ENCODE measurements at places on chromosomes 11 and 22.

GRCh38 chr11:43962383-43963278, 20.2 kb downstream of the C11orf96 start:
- DNase-seq, result no peak

GRCh38 chr11:120134931-120135228, 3.0 kb downstream of the TRIM29 start:
- no peak for DNase-seq

DNA sequence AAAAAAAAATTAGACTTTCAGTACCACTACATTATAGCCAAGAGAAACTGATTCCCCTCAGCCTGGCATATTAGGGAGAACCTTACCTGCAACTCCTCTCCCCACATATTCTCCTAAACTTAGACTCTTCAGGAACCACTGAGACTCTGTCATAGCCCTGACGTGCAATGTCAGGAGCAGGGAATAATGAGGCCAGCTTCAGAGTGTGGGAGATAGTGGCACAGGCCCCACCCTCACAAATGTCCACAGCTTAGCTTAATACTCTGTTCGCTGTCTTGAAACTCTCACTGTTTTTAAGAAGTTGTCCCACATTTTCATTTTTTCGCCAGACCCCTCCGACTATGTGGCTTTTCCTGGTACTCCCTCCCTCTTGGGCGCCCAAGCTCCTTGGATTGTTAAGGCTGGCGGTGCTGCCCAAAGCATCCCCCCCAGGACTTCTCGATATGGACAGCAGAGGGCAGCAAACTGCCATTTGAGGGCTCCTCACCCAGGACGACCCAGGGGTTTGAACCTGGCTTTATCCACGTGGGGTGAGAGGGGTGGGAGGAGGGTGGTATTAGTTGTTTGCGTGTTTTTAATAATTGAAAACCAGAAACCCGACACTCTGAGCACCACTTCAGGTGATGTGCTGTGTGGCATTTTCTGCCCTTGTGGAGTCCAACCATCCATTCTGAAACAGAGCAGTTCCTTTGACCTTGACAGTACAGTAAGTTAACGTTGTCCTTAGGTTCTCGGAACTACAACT, 45.2 kb upstream of the RASSF10 start:
- peak; percentile 27 for DNase-seq

DNA sequence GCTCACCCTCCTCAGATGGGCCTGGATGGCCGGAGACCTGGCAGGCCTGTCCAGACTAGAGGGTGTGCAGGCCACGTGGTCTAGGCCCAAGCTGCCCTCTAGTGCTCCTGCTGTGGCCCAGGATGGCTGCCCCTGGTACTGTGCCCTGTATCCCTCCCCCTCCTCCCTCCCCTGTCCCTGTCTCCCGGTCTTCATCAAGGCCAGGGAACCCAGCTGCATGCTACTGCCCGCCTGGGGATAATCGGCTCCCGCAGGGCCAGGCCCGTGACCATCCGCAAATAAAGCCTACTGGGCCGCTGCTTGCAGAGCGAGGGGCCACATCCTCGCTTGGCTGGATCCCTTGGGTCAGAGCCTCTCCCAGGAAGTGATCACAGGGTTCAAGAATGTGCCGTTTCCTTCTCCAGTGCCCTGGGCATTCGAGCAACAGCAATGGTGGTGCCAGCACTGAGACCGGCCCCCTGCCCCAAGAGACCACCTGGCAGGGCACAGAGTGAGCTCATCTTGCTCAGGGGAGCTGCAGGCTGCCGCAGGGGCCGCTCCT, 51.1 kb downstream of the WNT7B start:
- DNase-seq, result no peak
